CD8-positive, alpha-beta memory T cell (primary cell): ENCODE measurements at places on chromosomes 13 and 19.

DNA sequence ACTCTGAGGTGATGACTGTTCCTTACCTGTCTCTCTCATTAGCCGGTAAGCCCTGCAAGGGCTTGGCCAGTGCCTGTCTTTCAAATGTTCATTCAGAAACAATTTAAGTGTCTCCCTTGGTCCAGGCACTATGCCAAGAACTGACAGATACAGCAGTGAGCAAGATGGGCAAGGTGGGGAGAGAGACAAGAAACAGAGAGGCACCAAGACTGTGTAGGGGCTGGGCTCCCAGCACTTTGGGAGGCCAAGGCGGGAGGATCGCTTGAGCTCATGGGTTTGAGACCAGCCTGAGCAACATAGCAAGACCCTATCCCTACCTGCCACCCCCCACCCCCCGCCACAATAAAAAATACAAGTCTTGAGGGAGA is 1.3 kb upstream of the CCNE1 start:
- H3K36me3 ChIP-seq = no peaks in the 10 kb centered on the region
- no peak overlapping the region for H3K4me3 ChIP-seq
- no peaks in the 10 kb centered on the region for H3K27me3 ChIP-seq
- no peak for DNase-seq

- no peak for DNase-seq
- no peaks in the 10 kb centered on the region for H3K36me3 ChIP-seq
- no peak overlapping the region for H3K4me3 ChIP-seq
- no peaks in the 10 kb centered on the region for H3K27me3 ChIP-seq
- H3K27ac ChIP-seq = no peak overlapping the region
- H3K4me1 ChIP-seq = peaks cover 38% of the 10 kb centered on the region
Measured at GRCh38 chr19:18298601-18299000, 17.2 kb upstream of the JUND start.

DNA sequence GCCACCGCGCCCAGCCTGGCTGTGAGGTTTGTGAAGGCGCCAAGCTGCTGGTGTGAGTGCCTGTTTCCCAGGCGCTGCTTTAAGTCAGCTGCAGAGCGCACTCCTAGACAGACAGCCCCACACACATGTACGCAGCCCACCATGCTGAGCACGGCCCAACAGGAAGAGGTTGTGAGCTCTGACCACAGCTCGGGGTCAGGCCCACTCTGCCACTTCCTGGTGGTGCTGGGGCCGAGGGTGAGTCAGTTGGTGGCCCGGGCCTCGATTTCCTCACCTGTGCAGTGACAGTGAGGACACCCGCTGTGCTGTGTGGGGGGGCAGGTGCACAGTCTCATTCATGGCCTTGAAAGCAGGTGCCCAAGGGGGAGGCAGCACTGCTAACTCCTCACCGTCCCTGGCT is 106.7 kb downstream of the KDM4B start:
- H3K27ac ChIP-seq = no peak overlapping the region
- H3K4me1 ChIP-seq = peaks cover 7% of the 10 kb centered on the region
- no peak overlapping the region for H3K4me3 ChIP-seq
- no peaks in the 10 kb centered on the region for H3K27me3 ChIP-seq
- DNase-seq = no peak

DNA sequence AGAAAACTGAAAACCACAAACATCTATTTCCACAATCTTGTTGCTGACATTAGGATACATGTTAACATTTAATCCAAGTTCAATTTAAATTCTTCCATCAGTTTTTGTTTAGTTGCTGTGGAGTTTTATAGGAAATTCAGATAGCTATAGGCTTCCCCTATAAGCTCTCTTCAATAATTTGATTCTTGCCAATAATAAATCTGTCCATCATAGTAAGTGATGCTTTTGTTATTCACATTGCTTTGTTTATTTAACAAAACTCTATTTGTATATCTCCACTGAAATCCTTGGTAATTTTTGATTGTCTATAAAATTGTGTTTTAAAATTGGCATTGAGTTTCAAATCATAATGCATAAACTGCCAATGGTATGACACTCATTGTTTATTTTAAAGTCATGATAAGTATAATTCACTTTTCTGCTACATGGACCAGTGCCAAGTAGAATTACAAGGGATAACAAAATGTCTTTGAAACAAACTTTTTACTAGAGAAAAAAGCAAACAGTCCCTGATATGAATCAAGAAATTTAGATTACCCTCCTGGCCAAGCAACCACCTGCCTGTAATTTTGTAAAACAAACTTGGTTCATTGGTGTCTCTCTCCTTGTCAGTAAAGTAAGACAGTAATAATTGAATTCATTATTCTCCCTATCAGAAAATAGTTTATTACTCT is 577.3 kb upstream of the GPC6 start:
- no peak overlapping the region for H3K27ac ChIP-seq
- H3K36me3 ChIP-seq = no peaks in the 10 kb centered on the region
- no peaks in the 10 kb centered on the region for H3K4me1 ChIP-seq
- H3K4me3 ChIP-seq = no peak overlapping the region
- no peaks in the 10 kb centered on the region for H3K27me3 ChIP-seq
- DNase-seq = no peak

DNA sequence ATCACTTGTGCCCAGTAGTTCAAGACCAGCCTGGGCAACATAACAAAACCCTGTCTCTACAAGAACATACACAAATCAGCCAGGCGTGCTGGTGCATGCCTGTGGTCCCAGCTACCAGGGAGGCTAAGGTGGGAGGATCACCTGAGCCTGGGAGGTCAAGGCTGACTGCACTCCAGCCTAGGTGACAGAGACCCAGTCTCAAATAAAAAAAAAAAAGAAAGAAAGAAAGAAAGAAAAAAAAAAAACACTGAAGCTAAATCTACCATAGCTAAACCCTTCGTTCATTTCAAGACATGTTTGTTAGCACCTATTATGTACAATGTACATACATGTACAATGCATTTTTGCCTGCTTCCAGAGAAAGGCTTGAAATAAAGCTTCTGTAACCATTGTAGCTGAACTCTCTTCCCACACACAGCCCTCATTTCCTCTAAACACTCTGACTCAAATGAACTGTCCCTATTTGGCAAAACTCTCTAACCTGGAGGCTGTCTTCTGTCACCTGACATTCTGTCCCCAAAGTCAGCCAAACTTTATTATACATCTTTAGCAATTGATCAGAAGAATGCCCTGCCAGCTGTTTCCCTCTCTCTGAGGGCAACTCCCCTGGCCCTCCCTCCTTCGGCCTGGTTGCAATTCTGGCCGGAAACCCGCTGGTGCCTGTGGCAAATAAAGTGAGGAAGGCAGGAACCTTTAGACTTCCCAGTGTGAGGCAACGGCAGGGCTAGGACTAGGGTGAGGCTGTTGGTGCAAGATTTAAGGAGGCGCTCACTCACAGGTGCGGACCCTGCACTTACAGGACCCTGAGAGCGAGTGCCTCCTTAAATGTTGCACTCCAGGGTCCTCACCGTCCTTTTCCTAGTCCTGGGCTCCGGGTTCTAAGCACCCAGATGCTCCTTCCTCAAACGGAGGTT is 1.8 kb downstream of the ETHE1 start:
- no peak for DNase-seq
- peak overlapping the region; percentile 20 for H3K27ac ChIP-seq
- no peaks in the 10 kb centered on the region for H3K27me3 ChIP-seq
- H3K4me1 ChIP-seq = peaks cover 21% of the 10 kb centered on the region
- H3K4me3 ChIP-seq = peak overlapping the region; percentile 76
- H3K36me3 ChIP-seq = no peaks in the 10 kb centered on the region

GRCh38 chr19:11018763-11019162 is 57.9 kb downstream of the SMARCA4 start:
- H3K27me3 ChIP-seq = no peaks in the 10 kb centered on the region

DNA sequence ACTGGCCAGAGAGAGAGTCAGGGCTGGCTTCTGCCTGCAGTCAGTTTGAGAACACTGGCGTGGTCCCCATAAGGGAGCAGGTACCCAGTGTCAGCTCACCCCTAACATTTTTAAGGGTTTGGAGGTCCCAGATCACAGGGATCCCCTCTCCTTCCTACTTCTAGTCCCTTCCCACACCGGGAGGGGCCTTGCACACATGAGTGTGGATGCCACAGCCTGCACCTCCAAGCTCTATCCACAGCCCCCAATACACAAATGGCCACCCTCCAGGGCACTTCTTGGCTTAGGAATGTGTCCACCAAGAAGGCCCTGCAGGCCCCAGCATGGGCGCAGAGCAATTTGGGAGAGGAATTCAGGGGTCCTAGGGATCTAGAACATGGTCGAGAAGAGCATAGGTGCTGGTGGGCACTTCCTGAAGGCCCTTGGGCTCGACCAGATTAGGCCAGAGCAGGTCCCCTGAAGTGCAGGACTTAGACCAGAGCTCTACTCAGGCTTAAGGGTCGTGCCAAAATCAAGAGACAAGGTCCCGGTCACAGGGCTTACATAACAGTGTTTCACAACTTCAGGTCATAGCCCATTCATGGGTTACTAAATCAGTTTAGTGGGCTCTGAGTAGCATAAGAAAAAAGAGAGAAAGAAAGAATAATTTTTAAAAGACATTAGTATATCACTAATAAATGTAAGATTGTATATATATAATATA is 16.0 kb downstream of the FXYD5 start:
- H3K4me3 ChIP-seq = no peak overlapping the region
- H3K36me3 ChIP-seq = peaks cover 24% of the 10 kb centered on the region
- peaks cover 40% of the 10 kb centered on the region for H3K4me1 ChIP-seq

DNA sequence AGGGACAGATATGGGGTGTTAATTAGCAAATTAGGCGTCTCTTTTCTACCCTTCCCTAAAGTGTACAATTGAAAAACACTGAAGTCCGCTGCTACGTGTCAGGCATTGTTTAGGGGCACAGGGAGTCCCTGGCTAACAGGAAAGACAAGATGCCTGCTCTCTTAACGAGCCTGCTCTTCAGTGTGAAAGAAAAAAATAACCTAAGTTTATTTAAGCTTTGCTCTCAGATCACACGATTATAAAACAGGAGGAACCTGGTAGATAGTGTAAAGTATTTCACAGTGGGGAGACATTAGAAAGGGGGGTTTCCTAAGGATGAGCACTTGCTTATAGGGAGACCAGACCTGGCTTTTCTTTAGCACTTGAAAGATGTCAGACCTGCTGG is 38.7 kb downstream of the IGFL2 start:
- H3K4me1 ChIP-seq = no peaks in the 10 kb centered on the region
- no peaks in the 10 kb centered on the region for H3K36me3 ChIP-seq
- H3K4me3 ChIP-seq = no peak overlapping the region
- no peak for DNase-seq

GRCh38 chr19:18131841-18132596 is 20.9 kb upstream of the PIK3R2 start:
- peaks cover 47% of the 10 kb centered on the region for H3K36me3 ChIP-seq
- DNase-seq = no peak
- no peaks in the 10 kb centered on the region for H3K27me3 ChIP-seq
- H3K4me1 ChIP-seq = no peaks in the 10 kb centered on the region

DNA sequence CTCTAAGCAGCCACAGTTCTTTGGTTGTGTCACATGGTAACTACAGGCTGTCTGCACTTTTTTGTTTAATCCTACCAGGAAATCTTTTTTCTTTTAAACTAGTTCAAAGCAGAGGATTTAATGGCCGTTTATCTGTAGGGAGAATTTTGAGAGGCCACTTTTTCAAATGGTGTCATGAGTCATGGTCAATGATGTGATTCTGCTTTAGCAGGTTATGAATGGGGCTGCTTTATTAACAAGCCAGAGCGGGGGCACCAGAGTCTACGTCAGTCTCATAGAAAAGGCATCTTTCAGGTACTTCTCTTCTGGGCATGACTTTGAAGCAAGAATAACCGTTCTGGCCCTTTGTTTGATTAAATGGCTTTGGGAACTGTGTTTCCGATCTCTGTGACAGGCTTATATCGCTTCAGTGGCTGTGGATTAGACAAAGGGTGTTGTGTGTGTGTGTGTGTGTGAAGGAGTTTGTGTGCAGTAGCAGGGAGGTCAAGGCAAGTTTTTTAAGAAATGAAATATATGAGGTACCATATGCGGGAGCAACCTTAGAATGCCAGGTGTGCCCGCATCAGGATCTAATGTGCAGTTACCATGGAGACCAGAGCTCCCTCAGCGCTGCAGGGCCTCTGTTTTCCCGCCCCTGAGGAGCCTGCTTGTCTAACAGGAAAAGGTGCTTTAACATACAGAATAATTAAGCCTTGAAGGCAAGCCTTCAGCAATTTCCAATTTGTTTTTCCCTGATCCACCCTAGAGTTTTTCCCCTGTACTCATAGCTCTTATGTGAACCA is 120.5 kb downstream of the KATNAL1 start:
- H3K4me1 ChIP-seq = no peaks in the 10 kb centered on the region
- no peaks in the 10 kb centered on the region for H3K27me3 ChIP-seq
- no peak overlapping the region for H3K4me3 ChIP-seq

DNA sequence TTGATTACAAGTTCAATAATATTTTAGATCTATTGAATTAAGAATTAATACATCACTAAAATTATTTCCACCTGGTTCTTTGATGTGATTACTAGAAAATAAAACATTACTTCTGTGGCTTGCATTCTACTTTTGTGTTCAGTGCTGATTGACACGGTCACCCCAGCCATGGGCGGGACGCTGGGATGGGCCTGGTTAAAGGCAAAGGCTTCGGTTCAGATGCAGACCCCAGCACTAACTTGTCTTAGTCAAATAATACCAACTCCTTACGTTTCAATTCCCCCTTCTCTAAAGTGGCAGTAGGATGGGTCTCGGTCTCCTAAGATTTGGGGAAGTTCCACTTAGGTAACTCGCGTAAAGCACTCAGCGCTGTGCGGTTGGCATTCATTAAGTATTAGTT is 144.9 kb downstream of the URI1 start:
- DNase-seq = no peak
- H3K36me3 ChIP-seq = no peaks in the 10 kb centered on the region
- H3K4me1 ChIP-seq = no peaks in the 10 kb centered on the region
- no peak overlapping the region for H3K4me3 ChIP-seq
- H3K27me3 ChIP-seq = no peaks in the 10 kb centered on the region
- no peak overlapping the region for H3K27ac ChIP-seq

- no peak for DNase-seq
- H3K4me3 ChIP-seq = no peak overlapping the region
- no peak overlapping the region for H3K27ac ChIP-seq
- H3K27me3 ChIP-seq = no peaks in the 10 kb centered on the region
Measured at GRCh38 chr13:73580513-73581267, 521.9 kb downstream of the KLF5 start.

DNA sequence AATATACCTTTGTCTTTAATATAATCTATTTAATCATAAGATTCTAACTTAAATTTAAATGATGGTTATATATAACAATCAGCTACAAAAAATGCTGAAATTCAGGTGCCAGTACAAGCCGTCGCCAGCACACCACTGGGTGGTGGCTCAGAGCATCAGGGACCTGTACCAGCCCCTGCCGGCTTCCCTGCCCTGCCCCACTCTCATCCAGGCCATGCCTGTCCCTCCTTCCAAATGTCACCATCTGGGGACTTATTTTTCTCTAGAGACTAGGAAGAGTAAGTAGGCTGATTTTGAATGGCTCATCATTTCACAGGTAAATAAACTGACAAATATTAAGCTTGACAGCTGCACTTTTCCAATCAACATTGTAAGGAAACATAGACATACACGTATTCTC is 1.6 kb downstream of the METTL21C start:
- H3K4me3 ChIP-seq = no peak overlapping the region
- H3K27me3 ChIP-seq = peaks cover 3% of the 10 kb centered on the region
- no peaks in the 10 kb centered on the region for H3K4me1 ChIP-seq
- DNase-seq = no peak
